ENCODE measurements at places on chromosomes 7 and 10.

GRCh38 chr7:78895393-78895792 is 558.1 kb downstream of the MAGI2 start:
- no peak for DNase-seq

DNA sequence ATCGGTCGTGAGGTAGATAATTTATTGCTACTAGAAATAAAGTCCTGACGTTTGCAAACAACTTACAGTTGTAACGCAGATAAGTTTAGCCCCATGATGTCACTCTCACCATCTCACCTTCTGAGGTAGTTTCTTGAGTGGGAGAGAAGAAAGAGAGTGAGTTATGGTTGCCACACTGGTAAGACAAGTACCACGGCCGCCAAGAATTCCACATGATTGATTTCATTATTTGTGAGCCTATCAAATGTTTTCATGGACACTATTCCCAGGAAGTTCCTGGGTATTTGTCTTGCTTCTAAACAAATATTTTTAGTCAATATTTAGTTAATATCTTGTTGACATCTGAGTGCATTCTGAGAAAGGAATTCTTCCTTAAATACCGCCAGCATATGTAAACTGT is 339.4 kb upstream of the KIAA1217 start:
- no peak for DNase-seq

DNA sequence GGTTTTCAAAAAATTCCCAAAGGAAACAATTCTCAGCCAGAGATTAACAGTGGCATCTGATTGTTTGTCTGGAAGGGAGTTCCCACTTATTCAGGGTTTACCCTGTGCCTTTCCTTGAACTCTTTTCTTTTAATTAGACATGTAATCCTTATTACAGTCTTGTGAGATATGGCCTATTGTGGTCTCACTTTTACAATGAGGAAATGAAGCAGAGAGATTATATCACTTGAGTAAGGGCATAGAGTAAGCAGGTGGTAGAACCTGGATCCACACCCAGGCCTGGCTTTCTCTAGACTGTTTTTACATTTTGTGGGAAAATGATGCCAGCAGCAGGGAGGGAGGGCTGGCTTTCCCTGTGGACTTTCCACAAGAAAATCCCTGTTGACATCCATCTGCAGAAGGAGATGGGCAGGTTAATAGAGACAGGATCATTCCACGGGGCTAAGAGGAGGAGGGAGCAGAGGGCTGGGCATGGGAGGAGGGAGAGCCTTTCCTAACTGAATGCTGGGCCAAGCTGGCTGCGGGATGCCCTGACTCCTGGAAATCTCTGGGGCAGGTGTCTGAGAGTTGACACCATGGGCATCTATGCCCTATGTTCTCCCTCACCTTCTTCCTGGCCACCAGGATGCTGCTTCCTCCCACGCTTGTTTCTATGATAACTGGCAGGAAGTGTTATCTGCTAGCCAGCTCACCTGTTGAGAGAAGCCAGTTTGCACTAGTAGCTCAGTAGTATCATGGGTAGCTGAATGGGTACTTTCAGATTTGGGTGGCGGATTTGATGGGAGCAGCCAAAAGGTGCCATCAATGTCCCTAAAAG is 28.7 kb upstream of the ARHGAP22 start:
- DNase-seq = no peak

DNA sequence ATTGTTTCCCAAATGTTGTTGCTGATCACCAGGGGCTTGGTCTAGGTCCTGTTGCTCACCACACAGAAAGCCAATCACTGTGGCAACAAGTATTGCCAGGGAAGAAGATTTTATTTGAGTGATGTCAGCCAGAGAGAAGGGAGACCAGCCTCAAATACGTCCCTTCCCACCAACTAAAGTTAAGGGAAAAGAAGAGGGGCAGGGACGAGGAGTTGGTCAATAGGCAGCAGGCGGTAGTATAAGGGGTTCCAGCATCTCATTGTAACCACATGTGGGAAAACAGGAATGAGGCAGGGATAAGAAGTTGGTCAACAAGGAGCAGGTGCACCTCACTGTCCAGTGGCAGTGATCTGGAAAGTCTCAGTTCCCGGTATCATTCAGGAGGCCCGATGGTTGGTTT is 138.9 kb upstream of the KCNMA1 start:
- DNase-seq = no peak

Data from NCI-H1048 (cell line).